ENCODE measurements at places on chromosomes 12 and 14.

DNA sequence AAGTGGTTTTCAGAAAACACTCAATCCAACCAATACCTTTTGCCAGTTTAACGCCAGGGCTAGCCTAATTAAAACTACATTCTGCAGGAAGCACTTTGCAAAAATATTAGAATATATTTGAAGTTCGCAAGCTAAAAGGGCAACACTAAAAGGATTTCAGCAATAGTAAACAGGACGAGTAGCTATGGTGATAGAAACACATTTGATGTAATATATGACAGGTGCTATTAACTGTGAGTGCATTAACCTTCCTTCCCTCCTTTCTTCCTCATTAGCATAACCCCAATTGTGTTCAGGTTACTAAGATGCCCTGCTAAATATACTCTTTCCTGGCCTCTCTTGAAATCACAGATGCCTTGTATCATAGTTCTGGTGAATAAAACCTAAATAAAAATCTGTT, 85.6 kb upstream of the TMCC3 start:
- no peak for DNase-seq

DNA sequence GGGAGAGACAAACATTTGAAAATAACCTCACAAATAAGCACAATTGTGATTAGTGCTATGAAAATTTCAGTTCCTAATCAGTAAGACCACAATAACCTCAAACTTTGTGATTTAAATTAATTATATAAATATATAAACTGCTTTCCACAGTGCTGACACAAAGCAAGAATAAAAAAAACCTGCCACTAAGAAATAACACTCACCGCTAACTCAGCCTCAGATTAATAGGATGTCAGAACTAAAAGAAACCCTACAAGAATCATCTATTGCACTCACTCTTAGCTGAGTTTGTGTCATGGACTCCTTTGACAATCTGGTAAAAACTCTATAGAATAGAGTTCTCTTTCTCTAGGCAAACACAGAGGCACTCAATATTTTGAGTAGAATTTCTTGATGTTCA, 68.4 kb downstream of the SLC41A2 start:
- no peak for DNase-seq

DNA sequence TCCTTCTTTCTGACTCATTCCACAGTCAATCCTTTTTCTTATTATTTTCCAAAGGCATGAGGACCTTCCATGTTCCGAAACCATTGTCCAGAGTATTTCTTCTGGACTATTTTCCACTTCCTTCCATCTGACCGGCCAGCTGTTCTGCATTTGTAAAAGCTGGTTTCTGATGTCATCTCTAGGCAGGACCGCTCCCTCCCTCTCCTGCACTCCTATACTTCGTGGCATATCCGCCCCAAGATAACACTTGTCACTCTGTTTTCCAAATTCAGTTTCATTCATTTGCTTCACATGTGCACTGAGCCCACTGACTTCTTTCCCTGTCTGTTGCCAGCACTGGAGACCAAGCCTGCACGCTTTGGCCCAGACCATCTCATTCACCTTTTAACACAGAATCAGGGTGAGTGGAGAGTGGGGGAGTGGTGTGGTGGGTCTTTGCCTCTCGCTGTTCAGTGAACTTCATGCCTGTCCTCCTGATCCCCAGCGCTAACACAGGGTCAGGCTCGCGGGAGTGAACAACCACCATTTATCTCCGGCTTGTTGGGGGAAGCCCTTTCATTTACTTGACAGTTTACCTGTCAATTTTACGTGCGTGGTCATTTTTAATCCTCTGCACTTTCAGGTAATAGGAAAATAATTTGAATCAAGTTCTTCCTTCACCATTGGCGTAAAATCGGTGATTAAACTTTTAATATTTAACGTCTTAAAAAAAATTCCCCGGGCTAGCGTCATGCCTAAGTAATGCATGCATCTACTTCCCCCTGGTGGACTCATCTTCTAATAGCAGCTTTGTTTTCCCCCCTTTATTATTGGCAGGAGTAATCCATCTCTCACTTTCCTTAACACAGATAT, 52.5 kb downstream of the C12orf75 start:
- no peak for DNase-seq

DNA sequence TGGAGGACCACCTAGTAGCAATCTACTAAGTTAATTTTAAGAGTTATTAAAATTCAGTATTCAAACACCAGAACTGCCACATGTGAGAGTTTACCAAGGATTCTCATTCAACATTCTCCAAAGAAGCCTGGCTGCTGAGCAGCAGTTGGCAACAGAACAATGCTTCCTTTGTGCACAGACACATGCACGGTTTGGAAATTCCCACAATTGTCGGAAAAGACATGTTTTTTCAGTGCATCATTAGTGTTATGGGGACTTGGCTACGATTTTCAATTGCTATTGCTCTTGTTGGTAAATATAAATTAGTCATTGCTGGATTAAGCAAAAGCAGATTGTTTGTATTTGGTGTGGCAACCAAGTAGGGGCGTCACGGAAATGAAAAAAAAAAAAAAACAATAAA, 22.2 kb downstream of the ST8SIA1 start:
- DNase-seq = peak; percentile 81

GRCh38 chr12:103013741-103014300, 56.3 kb downstream of the ASCL1 start:
- DNase-seq = no peak

DNA sequence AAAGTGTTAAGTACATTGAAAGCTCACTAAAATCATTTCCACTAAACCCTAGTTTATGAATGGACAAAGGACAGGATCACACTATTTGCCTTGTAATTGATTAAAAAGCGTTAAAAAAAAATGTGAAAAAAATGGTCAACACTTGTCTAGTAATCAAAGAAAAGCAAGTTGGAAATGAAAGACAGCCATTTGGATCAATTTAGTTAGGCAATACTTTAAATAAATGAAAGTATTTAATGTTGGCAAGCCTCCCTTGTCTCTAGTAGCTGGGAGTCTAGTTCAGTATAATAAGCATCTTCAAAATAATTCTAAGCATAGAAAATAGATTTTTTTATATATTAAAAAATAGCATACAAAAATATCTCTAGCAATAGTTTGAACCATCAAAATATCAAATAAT, 14.2 kb upstream of the CNIH1 start:
- DNase-seq = no peak

DNA sequence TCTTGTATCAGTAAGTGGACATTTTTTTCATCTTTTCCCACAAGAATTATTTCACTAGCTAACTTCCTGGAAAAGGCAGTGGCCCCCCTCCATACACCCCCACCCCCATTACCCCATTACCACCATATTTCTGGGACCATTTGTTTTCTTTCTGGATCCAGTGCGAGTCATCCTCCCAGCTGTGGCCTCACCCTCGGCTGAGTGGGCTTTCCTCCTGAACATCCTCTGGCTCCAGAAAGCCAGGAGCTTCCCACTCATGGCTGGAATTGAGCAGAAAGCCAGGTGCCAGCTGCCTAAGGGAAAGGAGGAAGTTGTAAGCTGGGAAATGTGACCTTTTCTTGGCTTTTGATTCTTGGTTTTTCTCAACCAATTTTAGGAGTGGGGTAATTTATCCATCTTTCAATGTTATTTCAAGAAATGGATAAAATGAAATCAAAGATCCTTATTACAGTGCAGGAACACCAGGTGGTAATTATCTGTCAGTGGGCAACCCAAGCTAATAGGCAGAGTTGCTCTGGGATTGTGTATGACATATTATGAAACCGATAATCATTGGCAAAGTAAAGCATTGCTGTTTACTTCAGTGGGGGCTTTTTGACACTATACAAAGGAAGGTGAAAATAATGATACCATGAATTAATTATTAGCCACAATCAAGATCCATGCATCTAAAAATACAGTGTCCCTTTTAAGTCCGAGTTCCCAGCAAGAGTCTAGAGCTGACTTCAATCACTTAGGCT, 124.6 kb downstream of the KICS2 start:
- no peak for DNase-seq

GRCh38 chr14:58607131-58607951, 30.4 kb upstream of the DACT1 start:
- no peak for DNase-seq

GRCh38 chr12:131222329-131223139, 268.8 kb downstream of the ADGRD1 start:
- no peak for DNase-seq

GRCh38 chr12:83197483-83197914, 510.8 kb downstream of the TMTC2 start:
- DNase-seq = no peak

DNA sequence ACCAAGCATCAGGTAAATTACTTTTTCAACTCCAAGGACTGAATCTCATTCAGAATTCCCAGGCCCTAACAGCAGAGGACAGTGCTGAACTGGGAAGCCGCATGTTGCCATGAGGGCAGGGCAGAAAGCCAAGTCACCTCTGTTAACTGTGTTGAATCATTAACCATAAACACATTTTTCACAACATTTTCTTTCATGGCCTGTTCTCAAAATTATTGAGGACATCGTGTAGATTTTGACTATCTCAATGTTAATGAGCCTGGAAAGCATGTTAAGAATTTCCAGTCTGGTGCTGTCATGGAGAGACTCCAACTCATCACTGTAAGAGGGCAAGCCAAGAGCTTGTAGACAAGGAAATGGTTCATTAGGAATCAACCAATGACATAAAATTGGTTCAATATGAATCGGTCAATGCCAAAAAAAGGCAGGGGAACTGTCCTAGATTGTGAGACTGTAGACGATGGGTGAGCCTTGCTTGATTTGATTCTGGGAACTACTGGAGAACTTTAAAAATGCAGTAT, 33.7 kb downstream of the CPM start:
- peak; percentile 16 for DNase-seq

GRCh38 chr14:79253576-79253975, 957.7 kb downstream of the DIO2 start:
- DNase-seq = no peak

DNA sequence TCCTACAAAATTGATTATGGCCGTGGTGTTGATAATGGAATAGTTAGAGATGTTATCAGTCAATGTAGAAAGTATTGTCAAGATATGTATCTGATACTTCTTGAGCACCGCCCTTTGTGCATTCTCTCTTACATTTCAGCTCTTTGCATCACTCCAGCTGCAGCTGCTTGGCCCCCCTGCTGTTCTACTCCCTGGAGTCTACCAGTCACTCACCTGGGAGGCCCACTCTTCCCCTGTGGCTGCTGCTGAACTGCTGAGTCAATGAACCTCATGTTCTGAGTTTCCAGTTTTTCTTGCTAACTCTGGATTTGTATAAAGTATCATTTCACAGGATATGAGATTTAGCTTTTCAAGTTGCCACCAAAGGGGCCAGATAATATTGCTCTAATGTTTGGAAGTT, 312.8 kb upstream of the SLC16A7 start:
- no peak for DNase-seq

Data from retinal pigment epithelial cell (primary cell).